ENCODE measurements at places on chromosomes 5 and 9.

DNA sequence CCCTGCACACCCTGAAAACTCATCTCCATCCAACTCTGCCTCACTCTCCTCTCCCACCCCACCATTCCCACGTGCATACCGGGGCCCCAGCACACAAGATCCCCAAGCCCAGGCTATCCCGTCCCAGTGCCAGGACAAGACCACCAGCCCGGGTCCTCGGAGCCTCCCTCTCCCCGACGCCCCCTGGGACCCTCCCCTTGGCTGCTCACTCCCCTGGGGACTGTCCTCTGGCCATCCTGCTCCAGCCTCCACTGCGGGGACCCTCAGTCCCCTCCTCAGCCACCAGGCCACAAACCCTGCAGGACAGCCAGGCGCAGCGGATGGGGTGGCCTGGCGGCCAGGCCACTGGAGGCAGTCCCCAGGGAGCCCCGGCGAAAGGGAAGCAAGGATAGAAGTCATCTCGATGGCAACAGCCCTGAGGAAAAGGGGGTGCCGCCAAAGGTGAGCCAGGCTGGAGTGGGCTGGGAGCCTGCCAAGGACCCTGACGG is 62.8 kb downstream of the C9orf50 start:
- DNase-seq: no peak

DNA sequence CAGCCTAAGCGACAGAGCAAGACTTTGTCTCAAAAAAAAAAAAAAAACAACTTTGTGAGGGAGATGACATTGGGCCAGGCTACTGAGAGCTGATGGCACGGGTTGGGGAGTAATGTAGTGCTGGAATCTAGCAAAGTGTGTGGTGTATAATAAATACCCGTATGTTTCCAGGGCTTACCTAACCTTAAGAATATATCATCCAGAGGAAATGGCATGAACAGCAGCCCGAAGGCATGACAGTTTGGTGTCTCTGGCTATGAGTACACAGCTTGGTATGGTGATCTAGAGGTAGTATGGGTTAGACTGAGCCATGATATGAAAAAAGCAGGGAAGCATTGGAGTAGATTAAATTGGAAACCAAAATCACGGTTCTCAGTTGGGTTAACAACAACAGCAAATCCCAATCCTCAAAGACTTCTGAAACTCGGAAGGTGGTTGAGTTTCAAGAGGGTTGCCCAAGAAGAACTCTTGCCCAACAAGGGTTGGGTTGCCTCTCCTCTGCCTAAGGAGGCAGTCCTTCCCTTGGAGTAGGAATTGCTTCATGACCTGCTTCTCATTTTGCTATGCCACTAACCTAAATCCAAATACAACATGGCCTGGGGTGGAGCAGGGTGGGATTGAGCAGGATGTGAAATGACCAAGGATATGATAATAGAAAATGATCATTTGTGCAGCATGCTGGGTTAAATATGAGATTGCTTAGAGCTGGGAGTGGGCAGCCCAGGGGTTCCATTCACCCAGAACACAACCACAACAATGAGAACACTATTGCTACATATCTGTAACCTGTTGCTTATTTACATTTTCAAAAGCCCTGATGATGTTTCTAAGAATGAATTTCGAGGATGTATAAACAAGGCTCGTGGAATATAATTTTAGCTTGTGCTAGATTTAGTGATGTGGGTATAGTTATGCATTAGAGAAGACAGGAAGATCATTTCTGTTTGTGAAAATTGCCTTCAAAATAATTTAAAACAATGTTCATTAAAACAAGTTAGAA is 64.6 kb upstream of the ZFR start:
- no peak for DNase-seq

GRCh38 chr9:16337322-16338029 is 533.0 kb downstream of the BNC2 start:
- no peak for DNase-seq

GRCh38 chr9:61673247-61673646 is 483.4 kb downstream of the SPATA31A7 start:
- no peak for DNase-seq

DNA sequence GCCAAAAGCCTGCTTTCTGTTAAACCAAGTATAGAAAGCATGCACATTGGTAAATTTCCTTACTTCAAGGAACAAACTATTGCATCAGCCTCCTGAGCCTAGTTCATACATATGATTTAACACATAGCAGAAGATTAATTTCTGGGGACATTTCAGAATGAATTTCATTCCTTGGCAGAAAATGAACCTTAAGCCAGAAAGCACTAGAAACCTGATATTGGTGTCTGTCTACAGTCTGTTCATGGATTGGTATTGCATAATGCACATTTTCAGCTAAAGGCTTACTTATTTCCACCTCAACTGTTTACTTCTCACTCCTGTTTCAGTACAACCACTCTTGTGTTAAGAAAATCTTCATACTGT is 1471.8 kb upstream of the NUDT12 start:
- DNase-seq: no peak

DNA sequence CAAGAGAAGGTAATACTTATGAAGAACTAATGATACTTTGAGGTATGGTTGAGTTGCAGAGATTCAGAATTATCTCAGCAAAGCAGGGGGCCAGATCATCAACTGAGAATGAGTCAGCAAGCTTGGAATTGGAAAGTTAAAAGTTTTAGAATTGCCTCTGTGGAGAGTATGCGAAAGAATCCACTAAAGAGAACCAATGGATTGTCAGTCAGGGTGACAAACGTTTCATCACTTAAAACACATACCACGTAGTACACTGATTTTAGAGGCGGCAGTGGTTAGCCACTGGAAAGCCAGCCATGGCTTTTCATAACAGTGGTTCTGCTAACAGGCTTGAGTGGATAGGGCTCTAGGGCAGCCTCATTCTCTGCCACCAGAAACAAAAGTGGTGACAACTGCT is 30.7 kb downstream of the AOPEP start:
- no peak for DNase-seq
